ENCODE measurements at places on chromosomes 7 and 10.

- no peak for DNase-seq
These were observed 403.2 kb upstream of the MGMT start for GRCh38 chr10:129063877-129064276.

DNA sequence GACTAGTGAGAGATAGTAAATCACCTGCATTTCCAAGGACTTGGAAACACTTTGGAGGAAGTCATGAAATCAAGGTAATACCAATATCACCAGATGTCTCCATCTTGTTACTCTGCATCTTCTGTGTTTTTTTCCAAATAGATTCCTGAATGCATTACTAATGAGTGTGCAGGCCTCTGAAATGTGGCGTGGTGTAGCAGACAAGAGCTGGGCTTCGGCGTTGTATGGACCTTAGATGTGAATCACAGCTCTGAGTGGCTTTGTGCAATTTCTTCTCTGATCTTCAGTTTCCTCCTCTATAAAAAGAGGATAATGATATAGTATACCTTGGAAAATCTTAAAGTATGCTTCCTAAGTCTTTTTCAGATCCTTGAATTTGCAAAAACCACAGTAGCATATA, 9.6 kb upstream of the MYPN start:
- DNase-seq: peak; percentile 65

DNA sequence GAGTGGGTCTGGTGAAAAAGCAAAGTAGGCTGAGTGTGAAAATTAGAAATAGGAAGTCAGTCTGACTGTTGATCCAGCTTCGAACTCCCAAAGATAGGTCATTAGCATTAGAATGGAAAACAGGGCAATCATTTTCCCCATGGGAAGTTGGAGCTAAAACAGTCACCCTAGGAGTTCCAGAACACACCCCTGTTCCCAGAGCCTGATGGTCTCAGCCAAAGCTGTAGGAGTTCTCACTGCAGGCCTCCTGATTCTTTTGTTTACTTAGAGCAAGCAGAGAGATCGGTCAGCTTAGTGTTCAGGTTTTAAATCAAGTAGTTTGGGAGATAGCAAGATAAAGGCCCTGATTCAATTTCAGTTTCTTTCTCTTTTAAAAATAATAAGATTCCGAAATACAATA, 28.8 kb upstream of the JCAD start:
- DNase-seq: no peak

GRCh38 chr10:12707461-12708185, 293.9 kb downstream of the CCDC3 start:
- peak; percentile 86 for DNase-seq

DNA sequence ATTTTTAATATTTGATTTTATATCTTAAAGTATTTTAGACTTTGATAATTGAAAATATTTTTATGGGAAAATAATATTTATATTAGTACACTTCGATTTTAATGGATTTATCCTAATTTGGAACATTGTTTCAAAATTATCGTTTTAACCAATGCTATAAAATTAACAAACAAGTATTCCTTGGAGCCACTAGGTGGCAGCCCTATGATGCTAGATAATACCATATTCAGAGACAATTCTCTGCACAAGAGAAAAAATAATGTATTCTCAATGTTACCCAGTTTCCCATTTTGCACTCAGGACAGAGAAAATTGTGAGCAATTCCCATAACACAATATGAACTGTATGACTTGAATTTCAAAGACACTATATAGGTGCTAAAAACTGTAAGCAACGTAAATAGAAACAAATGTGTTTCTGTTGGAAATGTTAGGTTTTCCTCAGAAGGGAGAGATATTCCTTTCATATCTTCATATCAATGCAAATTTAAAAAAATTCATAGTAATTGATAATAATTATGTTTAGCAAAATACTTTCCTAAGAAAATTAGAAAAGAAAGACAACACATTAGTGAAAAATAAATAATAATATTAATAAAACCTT, 237.8 kb downstream of the SEMA3E start:
- peak; percentile 57 for DNase-seq

DNA sequence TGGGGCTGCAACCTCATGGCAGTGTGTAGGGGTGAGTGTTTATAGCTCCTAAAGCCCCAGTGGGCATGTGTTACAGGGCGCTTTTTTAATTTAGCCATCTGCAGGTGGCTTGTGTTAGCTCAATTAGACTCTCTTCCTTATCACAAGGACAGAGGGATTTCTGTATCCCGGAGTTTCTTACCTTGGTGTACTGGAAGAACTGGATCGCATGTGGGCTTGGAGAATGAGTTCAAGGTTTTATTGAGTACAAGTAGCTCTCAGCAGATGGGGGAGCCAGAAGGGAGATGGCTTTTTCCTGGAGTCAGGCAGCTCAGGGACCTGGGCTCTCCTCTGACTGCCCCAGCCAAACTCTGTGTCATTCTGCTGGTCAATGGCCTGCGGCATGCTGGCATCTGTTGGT, 153.5 kb upstream of the C7orf33 start:
- no peak for DNase-seq

- DNase-seq: peak; percentile 11
These were observed 54.0 kb downstream of the RAPGEF5 start for GRCh38 chr7:22302951-22303423.

- DNase-seq: peak; percentile 26
These were observed 90.0 kb downstream of the ANKRD61 start for GRCh38 chr7:6121141-6121540.

- DNase-seq: no peak
These were observed 29.9 kb downstream of the PPP2R2D start for GRCh38 chr10:131930586-131931330.

DNA sequence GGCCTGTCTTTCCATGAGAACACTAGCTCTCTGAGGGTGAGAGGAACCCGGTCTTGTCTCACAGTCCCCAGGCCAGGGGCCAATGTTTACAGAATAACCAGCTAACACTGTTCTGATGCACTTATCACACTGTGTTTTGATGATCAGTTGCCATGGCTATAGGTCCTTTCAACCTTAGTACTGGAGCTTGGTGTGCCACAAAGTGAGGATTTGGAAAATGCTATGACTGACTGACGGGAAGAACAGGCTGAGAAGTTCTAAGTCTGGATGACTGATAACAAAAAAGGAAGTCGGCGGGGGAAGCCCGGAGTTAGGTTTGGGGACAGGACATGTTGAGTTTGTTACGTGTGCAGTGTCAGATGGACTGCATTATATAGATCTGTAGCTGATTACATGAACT, 141.8 kb downstream of the CTTNBP2 start:
- no peak for DNase-seq

DNA sequence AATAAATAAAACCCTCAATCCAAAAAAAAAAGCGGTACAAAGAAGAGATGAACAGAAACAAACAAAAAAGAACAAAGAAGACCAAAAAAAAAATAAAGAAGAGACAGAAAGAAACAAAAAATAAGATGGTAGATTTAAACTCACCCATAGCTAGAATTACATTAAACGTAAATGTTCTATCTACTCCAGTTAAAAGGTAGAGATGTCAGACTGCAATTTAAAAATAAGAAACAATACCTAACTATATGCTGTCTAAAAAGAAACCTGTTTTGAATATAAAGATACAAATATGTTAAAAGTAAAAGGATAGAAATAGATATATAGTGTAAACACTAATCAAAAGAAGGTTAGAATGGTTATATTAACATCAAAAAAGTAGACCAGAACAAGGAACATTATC, 31.7 kb upstream of the ANAPC16 start:
- no peak for DNase-seq

GRCh38 chr7:157017603-157018327, 7.3 kb upstream of the MNX1 start:
- DNase-seq: no peak

- no peak for DNase-seq
These were observed 8.5 kb downstream of the ARL4A start for GRCh38 chr7:12695965-12696364.

DNA sequence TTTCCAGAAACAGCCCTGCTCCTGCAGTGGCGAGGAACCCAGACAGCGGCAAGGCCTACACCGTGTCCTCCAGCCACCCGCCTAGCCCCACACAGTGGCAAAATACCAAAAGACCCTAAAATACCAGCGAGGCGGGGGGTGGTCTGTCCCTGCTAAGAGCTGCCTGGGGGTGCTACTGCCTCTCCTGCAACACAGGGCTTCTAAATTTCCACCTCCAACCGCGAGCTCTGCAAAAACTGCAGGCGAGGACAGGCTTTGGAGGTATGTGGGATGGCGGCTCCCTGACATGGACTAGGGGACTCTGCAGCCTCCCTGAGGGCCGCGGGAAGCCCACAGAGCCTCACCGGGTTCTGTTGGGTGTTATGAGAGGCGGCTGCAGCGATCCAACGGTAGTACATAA, 122.3 kb downstream of the WDR37 start:
- no peak for DNase-seq

DNA sequence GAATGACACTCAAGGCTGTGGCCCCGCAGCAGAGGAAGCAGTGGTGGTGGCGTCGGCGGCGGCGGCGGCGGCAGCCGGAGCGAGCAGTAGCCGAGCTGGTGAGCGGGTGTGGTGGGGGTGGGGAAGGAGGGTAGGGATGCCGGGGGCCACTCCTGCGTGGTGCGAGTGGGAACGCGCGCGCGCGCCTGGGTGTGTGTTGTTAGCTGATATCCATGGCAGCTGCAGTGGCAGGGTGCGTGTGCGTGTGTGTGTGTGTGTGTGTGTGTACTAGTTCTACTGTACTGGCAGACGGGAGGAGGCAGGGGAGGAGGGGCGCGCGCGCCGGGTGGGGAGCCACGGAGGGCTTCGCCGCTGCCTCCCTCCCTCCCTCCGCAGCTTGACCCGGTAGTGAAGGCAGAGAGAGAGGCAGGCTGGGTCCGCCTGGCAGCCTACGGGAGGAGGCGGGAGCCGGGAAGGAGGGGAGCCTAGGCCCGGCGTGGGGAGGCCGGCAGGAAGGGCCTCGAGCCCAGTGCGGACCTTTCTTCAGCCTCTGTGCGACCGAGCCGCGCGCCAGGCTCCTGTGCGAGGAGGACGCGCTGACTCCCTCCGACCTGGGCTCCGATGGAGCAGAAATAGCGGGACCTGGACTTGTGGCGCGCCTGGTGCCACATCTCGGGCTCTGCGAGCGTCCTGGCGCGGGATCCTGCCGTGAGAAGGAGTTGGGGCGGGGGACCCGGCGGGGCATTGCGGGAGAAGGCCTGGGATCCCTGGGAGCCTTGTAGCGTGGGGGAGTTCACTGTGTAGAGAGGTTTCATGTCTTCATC, at the start of gene MAGI2:
TSS of gene MAGI2 (minus strand) at position 110 of the 803 bp plus-strand sequence. CDS start 347 bp downstream, outside the sequence.
- peak; percentile 83 for DNase-seq

DNA sequence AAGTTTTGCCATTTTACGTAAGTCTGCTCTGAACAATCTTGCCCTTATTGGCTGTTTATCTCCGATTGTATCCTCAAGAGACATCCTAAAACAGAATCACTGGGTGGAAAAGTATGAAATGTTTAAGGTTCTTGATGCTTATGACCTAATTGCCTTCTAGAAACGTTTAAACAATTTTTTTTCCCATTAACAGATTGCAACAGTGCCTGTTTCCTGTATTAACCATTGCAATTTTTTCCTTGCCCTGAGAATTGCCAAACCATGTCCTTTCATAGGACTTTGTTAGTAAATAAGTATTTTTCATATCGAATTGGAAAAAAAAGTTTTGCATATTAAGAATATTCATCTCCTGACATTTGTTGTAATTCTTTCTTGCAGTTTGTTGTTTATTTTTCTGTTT, 639.8 kb downstream of the INHBA start:
- no peak for DNase-seq

DNA sequence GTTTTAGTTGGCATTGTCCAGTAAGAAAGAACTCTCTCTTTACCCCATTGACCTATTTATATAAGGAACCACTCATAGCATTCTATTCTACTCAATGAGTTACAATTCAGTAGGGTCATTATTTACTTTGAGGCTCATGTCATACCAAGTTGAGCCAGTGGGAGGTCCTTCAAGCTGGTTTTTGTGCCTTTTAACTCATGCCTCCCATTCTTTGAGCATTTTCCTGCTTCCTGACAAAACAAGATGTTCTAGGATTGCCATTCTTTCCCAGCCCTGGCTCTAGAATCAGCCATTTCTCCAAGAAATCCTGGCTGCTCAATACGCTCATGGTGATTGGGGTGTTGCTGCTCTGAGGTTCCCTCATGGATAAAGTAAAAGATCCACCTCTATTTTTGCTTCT, 250.1 kb downstream of the ABCA13 start:
- peak; percentile 80 for DNase-seq

- DNase-seq: no peak
These were observed 106.2 kb downstream of the ZMYND11 start for GRCh38 chr10:241451-241850.

GRCh38 chr7:116859323-116859722, 3.1 kb upstream of the CAPZA2 start:
- DNase-seq: peak; percentile 67

DNA sequence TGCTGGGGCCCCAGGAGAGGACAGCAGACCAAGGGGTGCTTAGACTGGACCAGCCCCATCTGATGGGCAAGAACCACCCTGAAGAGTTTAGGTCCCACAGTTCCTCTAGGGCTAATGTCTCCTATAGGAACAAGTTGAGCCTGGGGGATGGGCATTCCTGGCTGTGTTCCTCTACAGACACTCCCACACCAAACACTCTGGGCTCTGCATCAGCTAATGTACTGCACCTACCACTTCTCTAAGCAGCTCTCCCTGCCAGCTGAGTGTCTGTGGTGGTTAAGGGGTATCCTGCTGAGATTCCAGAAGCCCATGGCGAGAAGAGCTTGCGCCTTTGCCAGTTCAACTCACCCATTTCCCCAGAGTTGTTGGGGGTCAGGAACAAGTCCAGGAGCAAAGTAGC, 284.1 kb upstream of the CSTF2T start:
- no peak for DNase-seq

- no peak for DNase-seq
These were observed 742.9 kb downstream of the SORCS3 start for GRCh38 chr10:105383978-105384377.

DNA sequence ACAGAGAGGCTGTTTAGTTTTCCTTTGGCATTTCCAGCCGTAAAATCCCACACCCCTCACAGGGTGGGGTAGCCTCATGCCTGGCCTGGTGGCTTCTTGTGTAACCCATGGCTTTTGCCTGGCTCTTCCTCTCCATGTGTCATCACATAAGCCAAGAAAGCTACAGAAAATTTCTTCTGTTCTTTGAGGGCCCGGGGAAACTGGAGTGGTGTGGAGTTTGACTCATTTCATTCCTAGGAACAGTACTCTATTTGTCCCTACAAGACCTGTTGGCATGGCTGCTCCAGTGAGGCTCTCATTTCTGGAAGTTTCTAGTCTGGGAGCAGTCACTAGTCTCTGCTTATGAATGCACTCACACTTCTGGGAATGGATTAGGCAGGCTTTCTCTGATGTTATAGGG, 523.9 kb downstream of the SUGCT start:
- DNase-seq: peak; percentile 56

DNA sequence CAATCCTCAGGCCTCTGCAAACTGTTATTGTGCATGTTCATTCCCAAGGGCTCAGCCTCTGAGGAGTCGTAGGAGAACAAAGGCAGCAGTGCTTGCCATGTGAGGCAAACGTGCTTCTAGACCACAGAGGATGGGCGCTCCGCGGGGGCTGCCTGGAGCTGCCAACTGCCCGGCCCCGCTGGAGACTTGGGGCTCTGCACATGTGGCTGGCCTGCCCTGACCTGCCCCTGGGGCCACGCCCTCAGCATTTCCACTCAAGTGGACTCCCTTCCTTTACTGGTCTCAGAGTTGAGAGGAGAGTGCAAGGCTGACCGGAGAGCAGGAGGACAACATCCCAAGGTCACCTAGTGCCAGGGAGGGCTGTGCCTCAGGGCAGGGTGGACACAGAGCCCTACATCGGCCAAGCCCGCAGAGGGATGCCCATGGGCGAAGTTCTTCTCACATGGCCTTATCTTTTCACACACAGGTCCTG, 222.3 kb upstream of the ZNF32 start:
- DNase-seq: peak; percentile 53

- no peak for DNase-seq
These were observed 22.0 kb upstream of the ELFN1 start for GRCh38 chr7:1647961-1648672.

Data from fibroblast of skin of scalp (primary cell).